ENCODE measurements at places on chromosomes 12 and 14. TPM values are rescaled to one million over a fixed set of nuclear protein-coding genes. Genes with fewer than 3 reads are reported as not detected.

Gene CIDEB
- 0.52 TPM for total RNA-seq

Gene KIF21A
- total RNA-seq = 53.8 TPM

Gene BRI3BP
- total RNA-seq = 16.0 TPM

Gene ABCD2
- total RNA-seq = 0.20 TPM

Gene GPN3
- 16.1 TPM for total RNA-seq

Gene RASSF9
- total RNA-seq = 1.5 TPM

Gene KRT71
- total RNA-seq = not detected

Gene EXOC3L4
- total RNA-seq = not detected

Gene SOCS2
- total RNA-seq = 38.7 TPM

Gene KRT7
- 3,360 TPM for total RNA-seq

Gene CD163
- not detected for total RNA-seq

Gene DTX1
- total RNA-seq = not detected

Gene OR9K2
- total RNA-seq = not detected

Gene ASCL4
- not detected for total RNA-seq

Gene NPAS3
- 0.79 TPM for total RNA-seq

Gene CHST11
- total RNA-seq = 5.3 TPM

Gene PLEKHD1
- 0.05 TPM for total RNA-seq

Gene KRT76
- not detected for total RNA-seq

Gene RILPL2
- 2.6 TPM for total RNA-seq

Data from MCF 10A (cell line).